ENCODE measurements at places on chromosomes 6 and 20. TPM values are rescaled to one million over a fixed set of nuclear protein-coding genes. Genes with fewer than 3 reads are reported as not detected.

Gene RAB44
- polyA plus RNA-seq = 0.03 TPM

Gene LIN28B
- polyA plus RNA-seq = not detected

Gene WFDC2
- polyA plus RNA-seq = not detected

DNA sequence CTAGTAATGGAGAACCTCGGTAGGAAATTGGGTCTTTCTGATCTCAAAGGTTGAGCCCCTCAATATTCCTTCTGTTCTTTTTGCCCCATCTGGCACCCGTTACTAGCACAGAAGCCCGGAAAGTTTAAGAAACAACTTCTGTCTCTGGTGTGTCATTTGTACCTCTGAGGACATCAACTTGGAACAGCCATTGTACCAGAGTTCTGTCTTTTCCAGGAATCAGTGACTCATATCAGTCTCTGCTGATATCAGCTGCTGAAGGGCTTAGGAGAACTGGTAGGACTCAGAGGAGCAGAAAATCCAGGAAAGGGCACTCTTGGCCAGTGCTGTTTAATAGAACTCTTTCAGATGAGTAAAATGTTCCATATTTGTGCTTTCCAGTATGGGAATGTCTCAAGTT lies 78.3 kb upstream of the CHD6 start:
- DNase-seq = no peak

- DNase-seq = no peak
Observed at GRCh38 chr20:10271494-10272219, 53.0 kb downstream of the SNAP25 start.

Gene KCNB1
- polyA plus RNA-seq = 0.07 TPM
